ENCODE measurements at places on chromosomes 2 and 18. TPM values are rescaled to one million over a fixed set of nuclear protein-coding genes. Genes with fewer than 3 reads are reported as not detected.

DNA sequence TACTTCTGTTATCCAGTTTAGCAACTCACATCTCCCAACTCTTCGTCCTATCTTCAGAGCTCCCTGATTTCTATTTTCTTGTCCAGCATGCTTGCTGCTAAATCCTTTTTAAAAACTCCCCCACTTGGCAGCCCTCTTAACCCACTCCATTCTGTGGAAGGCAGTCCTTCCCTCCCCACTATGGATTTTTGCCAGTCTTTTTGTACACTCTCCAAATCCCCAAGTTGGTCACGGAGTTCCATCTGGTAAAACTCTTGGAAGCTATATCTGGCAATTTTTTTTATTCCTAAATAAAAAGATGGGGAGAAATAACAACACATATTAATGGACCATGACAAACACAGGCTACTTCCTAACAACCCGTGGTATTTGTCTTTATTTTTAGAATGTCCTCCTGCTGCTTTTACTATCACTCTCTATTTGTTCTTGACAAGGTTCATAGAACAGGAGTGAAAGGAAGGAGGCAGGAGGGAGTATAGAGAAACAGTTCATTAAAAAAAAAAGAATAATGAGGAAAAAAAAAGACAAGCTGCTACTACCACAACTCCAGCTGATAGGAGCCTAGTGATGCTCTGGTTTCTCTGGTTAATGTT, 120.0 kb upstream of the THSD7B start:
- no peak for DNase-seq

- DNase-seq, result no peak
Observed at GRCh38 chr2:181944164-181944913, 41.3 kb upstream of the PPP1R1C start.

DNA sequence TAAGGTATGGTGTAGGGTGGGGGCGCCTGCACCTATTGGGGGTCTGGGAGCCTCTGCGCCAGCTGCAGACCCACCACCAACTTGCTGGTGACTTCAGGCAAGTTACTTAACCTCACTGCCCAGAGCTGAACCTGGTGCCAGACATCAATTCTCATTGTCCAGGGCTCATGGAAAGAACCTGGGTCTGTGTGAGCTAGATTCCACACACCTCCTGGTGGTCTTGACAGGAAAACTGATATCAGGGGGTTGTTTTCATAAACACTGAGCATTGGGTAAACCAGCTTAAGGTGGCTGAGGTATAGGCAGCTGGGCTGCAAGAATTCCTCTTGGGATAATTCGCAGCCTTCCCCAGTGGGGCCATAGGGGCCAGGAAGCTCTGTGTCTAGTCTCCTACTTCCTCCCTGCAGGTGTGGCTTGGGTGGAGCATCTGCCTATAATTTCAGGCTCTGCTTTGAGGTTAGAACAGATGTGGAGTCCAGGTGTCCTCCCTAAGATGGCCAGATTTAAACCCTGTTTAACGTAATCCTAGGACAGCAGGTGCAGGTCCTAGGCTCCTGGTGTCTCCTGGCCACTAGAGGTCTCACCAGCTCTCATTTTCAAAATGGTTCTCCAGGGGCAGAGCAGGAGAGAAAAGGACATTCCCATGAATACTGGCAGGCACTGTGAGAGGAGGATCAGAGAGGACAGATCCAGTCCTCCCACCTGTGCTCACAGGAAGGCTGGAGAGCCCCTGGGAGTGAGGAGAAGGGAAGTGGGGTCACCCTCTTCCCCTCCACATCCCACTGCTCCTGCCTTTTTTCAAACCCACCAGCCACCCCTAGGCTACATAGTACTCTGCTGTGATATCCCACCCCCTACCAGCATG, 100.4 kb upstream of the SMAD2 start:
- DNase-seq, result peak; percentile 84

DNA sequence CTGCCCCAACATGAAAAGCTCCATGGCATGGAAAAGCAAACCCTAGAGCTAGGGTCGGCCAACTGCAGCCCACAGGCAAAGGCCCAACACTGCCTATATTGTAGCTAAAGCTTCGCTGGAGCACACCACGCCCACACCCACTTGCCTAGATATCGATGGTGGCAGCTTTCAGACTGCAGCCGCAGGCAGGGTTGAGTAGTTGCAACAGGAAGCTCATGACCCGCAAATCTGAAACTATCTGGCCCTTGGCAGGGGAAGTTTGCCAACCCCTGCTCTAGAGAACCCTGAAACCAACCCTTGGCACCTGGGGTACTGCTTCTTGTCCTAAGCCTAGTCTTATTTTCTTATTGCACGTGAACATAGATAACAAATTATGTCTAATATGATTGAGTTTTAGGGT, 250.0 kb downstream of the SOX11 start:
- no peak for DNase-seq

DNA sequence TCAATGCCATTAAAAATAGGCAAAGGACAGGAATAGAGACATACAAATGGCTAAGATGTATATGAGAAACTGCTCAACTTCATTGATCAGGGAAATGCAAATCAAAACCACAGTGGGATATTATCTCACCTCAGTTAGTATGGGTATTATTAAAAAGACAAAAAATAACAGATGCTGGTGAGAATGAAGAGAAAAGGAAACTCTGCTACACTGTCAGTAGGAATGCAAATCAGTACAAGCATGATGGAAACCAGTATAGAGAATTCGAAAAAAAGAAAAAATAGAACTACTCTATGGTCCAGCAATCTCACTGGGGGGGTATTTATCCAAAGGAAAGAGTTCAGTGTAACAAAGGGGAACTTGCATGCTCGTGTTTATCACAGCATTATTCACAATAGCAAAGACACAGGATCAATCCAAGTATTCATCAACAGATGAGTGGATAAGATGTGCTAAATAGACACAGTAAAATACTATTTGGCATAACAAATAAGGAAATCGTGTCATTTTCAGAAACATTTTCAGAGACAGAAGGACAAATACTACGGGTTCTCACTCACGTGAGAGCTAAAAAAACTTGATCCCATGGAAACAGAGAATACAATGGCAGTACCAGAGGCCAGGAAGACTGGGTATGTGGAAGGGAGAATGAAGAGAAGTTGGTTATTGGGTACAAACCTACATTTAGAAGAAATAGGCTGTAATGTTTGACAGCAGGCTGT, 60.6 kb downstream of the CCDC74A start:
- DNase-seq, result no peak

- peak; percentile 26 for DNase-seq
Observed at GRCh38 chr2:70830366-70830765, 5.2 kb downstream of the CD207 start.

DNA sequence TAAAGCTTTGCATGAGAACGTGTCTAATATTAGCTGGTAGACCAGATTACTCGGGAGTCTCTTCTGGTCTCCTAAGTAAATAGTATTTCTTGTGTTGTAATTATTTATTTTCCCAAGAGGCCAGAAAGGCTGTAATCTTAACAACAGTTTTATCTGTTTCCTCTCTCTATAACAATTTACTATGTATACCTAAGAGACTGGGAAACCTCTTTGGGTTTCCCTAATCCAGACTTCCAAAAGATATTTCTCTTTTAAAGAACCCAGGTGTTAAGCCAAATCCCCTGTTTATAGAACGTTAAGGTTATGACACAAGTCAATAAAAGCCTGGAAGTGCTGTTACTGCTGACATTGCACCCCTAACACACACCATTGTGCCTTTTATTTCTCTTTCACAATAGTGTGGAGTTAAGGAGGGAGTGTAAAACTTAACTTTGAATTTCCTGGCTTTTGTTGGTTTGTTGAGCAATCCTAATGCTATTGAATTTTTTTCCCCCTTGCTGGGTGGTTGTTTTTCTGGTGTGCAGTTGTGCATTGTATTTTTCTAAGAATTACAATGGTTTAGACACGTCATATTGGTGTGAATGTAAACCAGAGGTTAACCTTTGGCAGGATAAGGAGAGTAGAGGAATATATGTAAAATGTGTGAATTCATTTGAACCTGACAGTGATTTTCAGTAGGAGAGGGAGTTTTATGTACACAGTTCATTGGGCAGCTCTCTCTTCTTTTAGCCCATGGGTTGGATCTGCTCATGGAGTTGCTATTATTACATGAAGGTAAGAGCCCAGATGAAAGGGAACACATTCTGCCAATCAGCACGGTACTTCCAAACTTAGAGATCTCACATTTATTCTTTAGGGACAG, 192.8 kb downstream of the MTX2 start:
- DNase-seq, result no peak

Gene FZD7
- 28.3 TPM for total RNA-seq

Gene RTTN
- total RNA-seq, result 14.0 TPM
